ENCODE measurements at places on chromosomes 13 and 19. TPM values are rescaled to one million over a fixed set of nuclear protein-coding genes. Genes with fewer than 3 reads are reported as not detected.

DNA sequence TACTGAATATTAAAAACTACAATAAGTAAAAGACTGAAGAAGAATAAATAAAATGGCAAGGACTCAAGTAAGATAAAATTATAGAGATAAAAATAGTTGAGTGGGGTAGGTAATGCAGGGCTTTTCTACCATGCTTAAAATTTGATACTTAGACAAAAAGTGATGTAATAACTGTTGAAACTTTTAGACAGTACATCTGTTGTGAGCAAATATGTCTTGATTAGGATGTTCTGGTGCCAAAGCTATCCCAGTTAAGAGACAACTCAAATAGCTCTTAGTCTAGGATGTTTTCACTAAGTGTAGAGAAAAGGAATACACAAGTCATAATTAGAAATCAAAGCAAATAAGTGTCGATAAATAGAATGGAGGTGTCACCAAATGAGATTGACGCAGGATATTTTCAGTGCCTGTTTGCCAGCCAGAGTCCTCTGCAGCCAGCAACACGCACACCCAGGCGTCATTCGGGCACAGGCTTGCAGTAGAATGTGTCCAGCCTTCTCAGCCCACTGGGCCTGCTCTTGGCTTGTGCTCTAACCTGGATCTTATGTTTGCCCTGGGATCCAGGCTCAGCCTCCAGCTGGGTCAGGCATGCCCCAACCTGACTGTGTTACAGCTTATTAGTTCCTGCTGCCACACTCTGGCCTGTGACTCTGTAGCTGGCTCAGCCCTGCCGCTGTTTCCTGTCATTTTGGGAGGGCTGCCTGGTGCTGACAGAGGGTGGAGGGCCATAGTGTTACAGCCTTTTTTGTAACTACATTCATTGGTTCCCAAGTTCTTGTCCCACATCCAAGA, 766.2 kb downstream of the PCDH17 start:
- no peak for DNase-seq

Gene SPACA6
- total RNA-seq, result 8.5 TPM

Gene ING1
- total RNA-seq, result 9.2 TPM

Gene DACH1
- 0.09 TPM for total RNA-seq

DNA sequence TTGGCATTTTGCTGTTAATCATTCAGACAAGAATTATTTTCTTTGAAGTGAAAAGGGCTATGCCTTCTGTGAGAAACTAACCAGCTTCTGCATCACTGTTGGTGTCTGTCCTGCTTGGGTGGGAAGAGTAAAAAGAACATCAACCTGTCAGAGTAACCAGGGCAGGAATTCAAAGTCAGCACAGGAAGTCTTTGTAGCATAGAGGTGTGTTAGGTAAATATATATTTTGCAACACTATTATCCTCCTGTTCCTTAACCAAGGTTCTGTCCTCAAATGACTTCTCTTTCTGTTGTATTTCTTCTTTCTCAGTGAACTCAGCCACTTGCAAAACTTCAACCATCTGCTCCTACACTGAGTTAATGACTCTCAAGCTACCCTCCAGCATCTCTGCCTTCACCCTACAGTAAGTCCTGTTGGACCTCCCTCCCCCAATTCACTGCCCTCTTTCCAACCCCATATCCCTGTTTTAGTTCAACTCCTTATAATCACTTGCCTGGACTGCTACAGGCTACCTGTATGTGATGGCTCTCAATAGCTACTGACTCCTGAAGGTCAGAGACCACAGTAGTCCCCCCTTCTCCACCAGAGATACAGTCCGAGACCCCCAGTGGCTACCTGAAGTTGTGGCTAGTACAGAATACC, 49.9 kb downstream of the SMAD9 start:
- no peak for DNase-seq

- DNase-seq, result no peak
Observed at GRCh38 chr13:103638706-103639105, 572.5 kb upstream of the SLC10A2 start.

GRCh38 chr19:54422136-54422535, 6.9 kb downstream of the TTYH1 start:
- no peak for DNase-seq

DNA sequence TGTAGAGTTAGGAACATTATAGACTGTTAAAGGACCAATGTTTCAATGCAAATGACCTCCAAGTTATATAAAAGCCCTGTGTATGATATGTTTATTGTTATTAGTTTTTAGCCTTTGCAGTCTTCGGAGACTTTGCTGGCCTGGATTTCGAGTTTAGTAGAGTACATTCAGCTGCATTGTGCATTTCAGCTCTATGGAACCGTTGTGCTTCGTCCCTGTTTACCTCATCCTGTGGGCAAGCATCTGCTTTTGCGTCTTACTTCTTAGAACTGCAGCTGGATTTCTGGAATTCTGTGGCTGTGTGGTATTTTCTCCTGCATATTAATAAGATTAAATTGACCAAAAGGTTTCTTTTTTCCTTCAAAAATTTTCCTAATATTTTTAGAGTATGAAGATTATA, 138.6 kb downstream of the KCNRG start:
- DNase-seq, result no peak

Gene KLF1
- total RNA-seq, result not detected

Gene ZNF792
- total RNA-seq, result 3.0 TPM

DNA sequence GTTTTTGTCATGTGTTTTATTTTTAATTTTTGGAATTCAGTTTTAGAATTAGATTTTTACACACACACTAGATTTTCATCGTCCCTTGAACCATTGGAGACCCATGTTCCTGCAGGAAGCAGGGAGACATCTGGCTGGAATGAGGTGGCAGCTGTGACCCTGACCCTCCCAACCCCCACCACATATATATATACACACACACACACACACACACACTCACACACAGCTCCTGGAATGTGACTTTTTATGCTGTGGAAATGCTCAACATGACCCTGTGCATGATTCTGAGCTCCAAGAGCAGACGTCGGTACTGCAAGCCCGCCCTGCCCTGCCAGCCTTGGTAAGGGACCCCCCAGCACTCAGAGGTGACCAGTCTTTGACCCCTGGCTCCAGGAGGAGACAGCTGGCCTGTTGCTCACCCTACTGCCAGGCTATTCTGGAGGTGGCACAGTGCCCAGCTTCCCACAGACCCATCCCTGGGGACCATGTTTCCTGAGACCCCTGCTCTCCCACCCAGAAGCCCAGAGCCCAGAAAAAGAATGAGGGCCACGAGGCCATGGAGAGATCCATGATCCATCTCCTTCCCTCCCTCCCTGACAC, 103.2 kb upstream of the VSTM2B start:
- DNase-seq, result no peak

- no peak for DNase-seq
Observed at GRCh38 chr19:19417046-19417445, 11.6 kb downstream of the GATAD2A start.

GRCh38 chr13:75146436-75146835, 335.5 kb downstream of the TBC1D4 start:
- no peak for DNase-seq

GRCh38 chr19:50725218-50725910, 2.2 kb downstream of the CLEC11A start:
- no peak for DNase-seq

- DNase-seq, result no peak
Observed at GRCh38 chr13:47076500-47076899, 179.6 kb upstream of the HTR2A start.

Gene TBXA2R
- 0.49 TPM for total RNA-seq

GRCh38 chr19:43798546-43799409, 3.5 kb downstream of the LYPD5 start:
- DNase-seq, result no peak

- peak; percentile 34 for DNase-seq
Observed at GRCh38 chr13:76216729-76217128, 580.6 kb downstream of the LMO7 start.

Gene AKT1S1
- 14.4 TPM for total RNA-seq

Gene ZNF728
- total RNA-seq, result not detected

DNA sequence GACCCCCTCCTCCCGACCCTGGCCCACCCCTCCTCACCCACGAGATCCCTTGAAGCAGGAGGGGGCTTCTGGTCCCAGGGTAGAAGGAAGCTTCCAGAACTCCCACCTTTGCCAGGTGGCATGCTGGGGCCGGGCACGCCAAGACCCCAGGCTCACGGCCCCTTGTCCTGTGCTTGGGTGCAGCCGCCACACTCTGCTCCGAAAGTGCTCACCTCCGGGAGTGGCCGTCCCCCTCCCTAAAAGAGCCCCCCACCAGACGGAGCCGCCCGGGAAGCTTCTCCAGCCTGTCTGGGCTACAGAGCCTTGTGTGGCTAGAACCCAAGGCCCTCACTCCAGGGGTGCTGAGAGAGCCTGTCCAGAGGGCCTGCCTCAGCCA, 1.8 kb upstream of the EFNA2 start:
- DNase-seq, result no peak

DNA sequence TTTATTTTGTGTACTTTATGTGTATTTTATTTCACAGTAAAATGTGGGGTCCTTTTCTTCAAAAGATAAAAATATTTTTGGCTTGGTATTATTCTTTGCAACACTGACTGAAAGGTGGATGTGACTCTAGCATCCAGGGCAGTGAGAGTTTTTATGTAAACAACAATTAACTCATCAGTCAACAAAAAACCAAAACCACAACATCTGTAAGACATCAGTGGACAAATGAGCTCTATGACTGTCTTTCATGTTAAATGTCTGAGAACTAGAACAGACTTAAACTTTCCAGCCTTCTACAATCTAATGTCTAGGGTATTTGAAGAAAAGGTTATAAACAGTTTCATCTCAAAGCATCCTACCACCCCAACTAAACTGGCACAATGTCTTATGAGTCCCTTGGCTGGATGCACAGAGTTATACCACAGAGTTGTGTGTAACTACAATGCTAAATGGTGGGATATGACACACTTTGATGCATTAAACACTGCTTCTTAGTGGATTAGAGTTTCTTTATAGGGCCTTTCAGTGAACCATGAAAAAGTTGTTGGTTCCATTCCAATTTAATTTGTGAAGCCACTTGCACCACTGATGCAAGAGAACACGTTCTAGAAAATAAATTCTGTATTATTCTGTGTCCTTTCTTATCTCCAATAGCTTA, 544.2 kb upstream of the KLF12 start:
- no peak for DNase-seq

- DNase-seq, result no peak
Observed at GRCh38 chr19:11587975-11588631, 9.2 kb upstream of the ZNF627 start.

Gene LGALS14
- total RNA-seq, result not detected

Gene IZUMO2
- not detected for total RNA-seq

- DNase-seq, result no peak
Observed at GRCh38 chr19:3028305-3029064, 595 bp downstream of the TLE2 start.

Gene CYSLTR2
- total RNA-seq, result not detected

Gene GFY
- total RNA-seq, result not detected

Gene C1QTNF9
- total RNA-seq, result not detected

Gene CYP2A7
- total RNA-seq, result not detected

DNA sequence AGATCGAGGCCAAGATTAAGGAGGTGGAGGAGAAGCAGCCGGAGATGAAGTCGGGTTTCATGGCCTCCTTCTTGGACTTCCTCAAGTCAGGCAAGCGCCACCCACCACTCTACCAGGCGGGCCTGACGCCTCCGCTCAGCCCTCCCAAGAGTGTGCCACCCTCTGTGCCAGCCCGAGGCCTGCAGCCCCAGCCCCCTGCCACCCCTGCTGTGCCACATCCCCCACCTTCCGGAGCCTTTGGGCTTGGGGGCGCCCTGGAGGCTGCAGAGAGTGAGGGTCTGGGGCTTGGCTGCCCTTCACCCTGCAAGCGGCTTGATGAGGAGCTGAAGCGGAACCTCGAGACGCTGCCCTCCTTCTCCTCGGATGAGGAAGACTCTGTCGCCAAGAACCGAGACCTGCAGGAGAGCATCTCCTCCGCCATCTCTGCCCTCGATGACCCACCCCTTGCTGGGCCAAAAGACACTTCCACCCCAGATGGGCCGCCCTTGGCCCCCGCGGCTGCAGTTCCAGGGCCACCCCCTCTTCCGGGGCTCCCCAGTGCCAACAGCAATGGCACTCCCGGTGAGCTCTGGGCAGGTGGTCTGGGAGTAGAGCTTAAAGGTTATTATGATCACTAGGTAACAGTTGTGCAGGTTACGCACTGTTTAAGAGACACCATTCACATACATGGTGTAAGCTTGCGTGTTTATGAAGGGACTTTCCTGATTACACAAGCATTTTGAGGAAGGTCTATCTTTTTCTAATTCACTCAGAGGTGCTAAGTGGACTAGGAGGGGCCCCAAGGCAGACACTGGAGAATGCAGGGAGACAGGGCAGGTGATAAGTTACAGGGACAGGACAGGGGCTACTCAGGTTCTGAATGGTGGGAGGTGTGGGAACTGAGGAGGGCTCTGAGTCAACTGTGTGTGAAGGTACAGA, 8.7 kb downstream of the PRR12 start:
- no peak for DNase-seq

DNA sequence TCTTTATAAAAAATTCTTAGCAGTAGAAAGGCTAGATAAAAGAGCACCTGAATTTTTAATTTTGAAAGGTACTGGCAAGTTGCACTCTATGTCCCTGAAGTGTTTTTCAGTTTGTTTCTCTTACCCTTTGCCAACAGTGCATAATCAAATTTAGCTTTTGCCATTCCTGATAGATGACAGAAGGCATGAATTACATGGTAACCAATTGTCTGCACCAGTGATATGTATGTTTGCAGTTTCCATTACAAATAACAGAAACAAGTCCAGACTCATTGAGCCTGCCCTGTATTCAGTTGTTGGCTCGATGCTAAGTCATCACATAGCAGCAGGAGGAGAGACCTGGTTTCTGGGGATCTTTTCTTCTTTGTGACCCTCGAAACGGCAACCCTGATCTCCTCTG, 309.8 kb downstream of the DNAJC15 start:
- no peak for DNase-seq

DNA sequence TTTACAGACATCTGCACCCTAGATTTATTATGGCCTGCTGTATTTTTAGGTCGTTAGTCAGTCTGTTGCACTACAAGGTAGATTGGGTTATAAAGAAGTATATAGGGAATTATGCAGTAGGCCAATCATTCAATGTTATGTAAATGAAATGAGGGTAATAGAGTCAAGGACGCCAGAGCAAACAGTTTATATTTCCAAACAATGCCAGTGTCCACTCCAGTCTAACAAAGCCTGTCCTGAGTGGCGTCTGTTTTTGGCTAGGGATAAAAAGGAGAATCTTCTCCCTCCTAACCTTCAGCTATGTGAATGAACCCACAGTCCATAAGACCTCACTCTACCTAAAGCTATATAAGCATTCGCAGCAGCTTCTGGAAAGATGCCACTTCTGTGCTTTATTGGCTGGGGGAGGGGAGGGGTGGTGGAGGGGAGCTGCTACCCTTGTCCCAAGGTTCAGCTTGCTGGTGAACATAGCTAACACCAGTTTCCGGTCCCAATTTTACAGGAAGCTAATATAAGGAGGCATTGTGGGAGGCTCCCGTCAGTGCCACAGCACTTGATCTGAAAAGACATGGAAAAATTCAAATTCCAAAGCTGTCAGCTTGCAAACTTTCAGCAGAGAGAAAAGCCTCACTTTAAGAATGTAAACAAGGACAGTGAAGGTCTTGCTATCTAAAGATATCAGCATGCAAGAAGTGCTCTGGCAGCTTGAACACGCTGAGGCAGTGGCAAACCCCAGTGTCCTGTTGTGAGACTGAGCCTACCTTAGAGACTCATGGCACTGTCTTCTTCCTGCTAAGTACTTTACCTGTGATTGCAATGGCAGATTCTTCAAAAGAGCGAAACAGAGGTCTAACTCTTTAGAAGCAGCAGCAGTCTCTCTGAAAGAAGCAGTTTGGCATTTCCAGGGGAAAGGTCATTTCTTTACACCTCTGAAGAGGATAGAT, 369.9 kb downstream of the PCDH9 start:
- no peak for DNase-seq

Gene MEIOSIN
- total RNA-seq, result not detected

Gene ARL11
- not detected for total RNA-seq

Gene CYP4F2
- total RNA-seq, result not detected

Gene CLIP3
- total RNA-seq, result 7.4 TPM

Gene KLK2
- total RNA-seq, result not detected

Measured in fibroblast of the aortic adventitia (primary cell).